KBM-7 (cell line): ENCODE measurements at places on chromosomes 5 and 9.

- DNase-seq: no peak
These were observed 24.7 kb downstream of the TPPP start for GRCh38 chr5:668283-668995.

DNA sequence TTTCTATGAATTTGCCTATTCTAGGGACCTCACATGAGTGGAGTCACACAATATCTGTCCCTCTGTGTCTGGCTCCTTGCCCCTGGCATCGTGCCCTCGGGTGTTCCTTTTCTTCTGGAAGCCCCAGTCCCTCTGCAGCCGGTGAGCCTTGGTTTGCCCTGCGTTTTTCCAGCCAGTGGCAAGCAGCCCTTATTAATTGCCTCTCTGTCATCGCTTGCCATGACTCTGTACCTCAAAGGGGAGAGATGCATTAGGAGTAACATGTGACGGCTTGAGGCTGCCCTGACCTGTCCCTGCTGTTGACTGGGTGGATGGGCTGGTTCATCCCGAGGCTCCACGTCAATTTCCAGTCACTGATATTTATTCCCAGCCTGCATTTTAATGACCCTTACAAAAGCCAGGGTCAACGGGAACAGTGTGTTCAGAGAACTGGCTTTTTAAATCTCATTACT lies 87.3 kb downstream of the CFAP90 start:
- DNase-seq: no peak

DNA sequence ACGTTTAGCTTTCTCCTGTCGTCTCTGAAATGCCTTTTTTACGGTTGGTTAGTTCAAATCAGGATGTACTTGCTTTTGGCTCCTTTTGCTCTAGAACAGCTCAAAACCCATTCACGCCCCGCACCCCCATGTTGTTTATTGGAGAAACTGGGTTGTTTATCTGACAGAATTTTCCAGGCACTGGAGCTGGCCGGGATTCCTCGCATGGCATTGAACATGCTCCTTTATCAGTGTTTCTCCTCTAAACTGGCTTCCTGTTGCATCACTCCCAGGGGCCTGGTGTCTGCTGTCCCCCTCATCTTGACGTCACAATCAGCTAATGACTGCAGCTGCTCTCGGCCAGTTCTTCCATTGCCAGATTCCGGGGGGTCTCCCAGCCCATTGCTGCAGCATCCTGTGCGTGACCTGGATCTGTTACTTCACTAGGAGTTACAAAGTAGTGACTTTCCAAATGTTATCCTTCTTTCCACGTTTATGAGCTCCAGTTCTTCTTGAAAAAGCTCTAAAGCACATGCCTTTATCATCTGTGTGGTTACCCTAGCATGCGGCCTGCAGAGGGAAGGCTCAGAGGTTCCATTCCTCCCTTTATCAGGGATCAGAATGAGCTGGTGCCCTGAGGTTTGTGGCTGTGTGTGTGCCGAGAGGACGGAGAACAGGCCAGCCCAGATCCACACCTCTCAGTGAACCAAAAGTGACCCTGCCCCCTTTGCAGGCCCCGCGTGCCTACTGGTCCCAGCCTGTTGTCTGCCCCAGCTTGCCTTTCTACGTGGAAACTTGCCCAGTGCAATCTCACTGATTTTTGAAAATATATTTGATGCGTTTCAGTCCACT lies 27.5 kb downstream of the FAM163B start:
- DNase-seq: no peak

DNA sequence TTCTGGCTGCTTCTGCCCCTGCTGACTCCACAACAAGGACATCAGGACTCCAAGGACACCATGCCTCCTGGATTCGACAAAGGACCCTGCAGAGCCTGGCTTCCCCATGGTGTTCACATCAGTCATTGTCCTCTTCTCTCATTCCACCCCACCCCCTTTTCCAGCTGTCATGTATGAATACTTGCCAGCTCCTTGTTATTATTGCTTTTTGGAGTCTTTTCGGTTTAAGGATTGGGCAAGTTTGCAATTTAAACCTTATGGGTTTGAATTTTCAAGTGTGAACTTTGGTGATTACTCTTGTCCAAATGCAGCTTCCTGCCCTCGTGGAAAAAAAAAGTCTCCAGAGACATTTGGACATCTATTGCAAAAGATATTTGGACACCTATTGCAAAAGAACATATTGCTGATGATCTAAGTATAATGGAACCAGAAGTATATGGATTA lies 14.2 kb upstream of the LVRN start:
- DNase-seq: no peak

DNA sequence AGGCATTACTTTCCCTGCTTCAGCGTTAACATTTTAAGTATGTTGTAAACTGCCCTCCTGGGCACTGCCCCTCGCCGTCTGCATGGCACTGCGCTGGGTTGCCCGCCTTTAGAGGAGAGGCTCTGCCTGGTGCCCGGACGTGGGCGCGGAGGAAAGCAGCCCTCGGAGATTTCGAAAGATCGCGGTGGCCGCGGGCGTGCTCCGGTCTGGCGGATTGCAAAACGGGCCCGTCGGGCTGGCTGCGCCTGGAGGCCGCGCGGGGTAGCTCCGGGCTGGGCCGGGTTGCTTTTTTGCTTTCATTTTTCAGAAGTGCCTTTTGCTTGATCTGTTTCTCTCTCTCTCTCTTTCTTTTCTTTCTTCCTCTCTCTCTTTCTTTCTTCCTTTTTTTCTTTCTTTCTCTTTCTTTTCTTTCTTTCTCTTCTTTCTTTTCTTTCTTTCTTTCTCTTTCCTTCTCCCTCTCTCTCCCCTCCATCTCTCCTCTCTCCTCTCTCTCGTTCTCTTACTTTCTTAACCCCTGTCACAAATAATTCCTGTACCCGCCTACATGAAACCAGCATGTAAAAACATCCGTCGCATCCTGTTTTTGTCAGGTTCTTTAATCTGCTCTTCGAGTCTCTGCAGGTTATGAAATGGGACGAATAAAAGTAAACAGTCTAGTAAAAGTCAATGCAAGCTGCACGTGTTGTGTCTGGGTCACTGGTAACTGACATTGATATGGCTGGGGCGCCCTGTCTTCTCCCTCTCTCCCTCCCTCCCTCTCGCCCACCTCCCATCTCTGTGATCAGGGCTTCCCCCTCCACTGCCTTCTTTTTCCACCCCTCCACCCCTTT lies 1.7 kb downstream of the FST start:
- peak; percentile 78 for DNase-seq

DNA sequence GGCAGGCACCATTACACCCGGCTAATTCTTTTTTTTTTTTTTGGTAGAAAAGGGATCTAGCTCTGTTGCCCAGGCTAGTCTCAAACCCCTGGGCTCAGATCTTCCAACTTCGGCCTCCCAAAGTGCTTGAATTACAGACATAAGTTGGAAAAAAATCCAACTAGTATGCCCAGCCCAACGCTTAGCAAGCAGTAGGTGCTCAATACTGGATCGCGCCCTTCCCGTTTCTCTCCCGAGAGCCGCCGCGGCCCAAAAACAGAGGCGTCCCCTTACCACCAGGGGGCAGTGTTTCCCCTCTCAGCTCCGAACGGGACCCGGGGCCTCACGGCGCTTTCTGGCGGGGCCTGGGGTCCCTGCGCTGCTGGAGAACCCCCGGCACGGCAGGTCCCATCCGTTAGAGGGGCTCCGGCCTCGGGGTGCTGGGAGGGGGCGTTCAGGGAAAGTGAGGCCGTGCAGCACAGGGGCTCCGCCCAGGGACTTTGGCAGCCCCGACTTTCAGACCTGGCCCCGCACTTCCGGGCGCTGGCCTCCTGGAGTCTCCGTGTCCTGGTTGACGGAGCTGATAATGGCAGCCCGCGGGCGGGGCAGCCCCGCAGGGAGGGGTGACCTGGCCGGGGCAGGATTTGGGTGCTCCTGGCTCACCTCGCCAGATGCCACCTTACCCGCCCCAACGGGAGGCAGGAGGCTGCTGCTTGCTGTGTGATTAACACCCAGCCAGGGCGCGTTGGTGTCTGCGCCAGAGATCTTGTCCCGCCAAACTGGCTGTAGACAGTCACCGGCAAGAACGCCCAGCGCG lies 15.2 kb downstream of the PTGES start:
- peak; percentile 88 for DNase-seq

GRCh38 chr9:119398350-119398749 lies 29.1 kb upstream of the BRINP1 start:
- DNase-seq: no peak
